Stimulated activated CD4-positive, alpha-beta T cell treated with anti-CD3 and anti-CD28 coated beads, TNF-alpha, amount 100 ng/mL, for 48 hours (primary cell): ENCODE measurements at places on chromosomes 6 and 20.

- no peak for DNase-seq
Observed at GRCh38 chr6:152273638-152274037, 363.5 kb downstream of the SYNE1 start.

- DNase-seq = no peak
Observed at GRCh38 chr6:90314514-90314913, 17.9 kb upstream of the BACH2 start.

GRCh38 chr6:52712136-52712535 lies 41.2 kb downstream of the TMEM14A start:
- no peak for DNase-seq

DNA sequence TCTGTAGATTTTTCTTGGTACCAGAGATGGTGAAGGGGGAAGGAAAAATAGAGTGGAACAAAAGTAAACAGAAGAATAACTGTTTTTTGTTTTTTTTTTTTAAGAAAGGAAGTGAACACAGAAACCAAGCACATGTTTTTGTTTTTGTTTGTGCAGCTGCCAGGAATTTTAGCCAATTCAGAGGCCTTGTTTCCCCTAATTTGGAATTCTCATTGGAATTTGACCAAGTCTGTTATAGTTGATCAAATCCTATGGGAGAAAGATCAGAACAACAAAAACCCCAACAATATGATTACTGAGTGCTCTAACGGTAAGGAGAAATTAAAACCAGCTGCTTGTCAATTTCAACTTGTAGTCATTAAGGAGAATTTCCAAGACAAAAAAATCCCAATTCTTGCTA lies 18.2 kb upstream of the IL22RA2 start:
- DNase-seq = no peak

GRCh38 chr20:62762801-62763368 lies 33.4 kb upstream of the MRGBP start:
- DNase-seq = no peak

- no peak for DNase-seq
Observed at GRCh38 chr20:42492290-42492689, 697.4 kb downstream of the PTPRT start.

GRCh38 chr6:89197141-89197540 lies 20.0 kb downstream of the GABRR1 start:
- no peak for DNase-seq

DNA sequence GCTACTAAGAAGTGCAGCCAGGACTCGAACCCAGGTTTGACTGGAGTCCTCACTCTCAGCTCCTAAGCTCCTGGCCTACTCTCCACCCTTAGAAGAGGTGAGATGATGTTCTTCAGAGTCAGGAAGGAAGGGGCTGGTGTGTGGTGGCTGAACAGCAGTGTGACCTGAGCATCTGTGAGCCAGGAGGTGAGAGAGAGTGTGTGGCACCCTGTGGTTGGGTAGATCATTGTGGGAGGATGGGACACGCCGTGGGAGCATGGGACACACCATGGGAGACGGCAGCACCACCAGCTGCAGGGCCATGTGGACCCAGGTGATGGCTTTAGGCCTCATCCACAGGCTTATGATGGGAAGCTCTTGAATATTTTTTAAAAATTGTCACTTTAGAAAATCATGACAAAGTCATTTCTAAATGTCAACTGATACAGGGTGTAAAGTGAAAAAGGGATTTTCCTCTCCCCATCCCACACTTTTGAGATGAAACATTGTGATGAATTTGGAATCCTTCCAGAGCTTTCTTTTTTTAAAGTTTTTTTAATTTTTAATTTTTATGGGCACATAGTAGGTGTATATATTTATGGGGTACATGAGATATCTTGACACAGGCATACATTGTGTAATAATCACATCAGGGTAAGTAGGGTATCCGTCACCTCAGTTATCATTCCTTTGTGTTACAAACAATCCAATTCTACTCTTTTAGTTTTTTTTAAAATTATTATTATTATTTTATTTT lies 31.6 kb downstream of the SRC start:
- no peak for DNase-seq

GRCh38 chr6:37174515-37175331 lies 4.8 kb downstream of the PIM1 start:
- no peak for DNase-seq

DNA sequence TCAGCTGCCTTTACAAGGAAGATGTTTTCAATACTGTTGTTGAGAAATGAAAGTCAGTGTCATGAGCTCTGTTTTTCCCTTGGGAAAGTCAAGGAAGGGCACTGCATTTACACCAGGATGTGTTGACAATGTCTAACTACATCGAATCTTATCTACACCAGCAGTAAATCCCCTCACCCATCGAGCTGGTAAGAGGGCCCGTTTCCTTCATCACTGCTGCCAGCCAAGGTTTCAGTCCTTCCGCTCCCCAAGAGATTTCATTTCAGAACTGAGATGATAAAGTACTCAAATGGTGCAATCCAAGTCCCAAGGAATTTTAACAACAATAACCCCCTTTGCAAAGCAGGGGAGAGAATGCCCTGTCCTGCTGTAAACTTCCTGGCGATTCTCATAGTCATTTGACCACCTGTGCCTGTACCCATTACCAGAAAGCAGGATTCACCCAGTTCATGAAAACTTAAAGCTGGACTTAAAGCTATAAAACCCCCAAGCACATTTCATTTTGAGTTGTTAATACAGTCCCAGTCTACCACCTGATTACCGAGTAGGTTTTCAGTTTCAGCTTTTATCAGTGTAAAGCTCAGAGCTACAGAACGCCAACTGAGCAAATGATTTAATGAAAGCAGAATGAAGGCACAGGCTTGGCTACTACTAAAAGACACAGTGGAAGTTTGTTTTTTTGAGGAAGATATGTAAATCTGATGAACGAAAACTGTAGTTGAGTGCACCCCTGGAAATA lies 122.5 kb upstream of the TAB2 start:
- no peak for DNase-seq

GRCh38 chr20:5674176-5674660 lies 76.0 kb upstream of the SHLD1 start:
- DNase-seq = peak; percentile 20

DNA sequence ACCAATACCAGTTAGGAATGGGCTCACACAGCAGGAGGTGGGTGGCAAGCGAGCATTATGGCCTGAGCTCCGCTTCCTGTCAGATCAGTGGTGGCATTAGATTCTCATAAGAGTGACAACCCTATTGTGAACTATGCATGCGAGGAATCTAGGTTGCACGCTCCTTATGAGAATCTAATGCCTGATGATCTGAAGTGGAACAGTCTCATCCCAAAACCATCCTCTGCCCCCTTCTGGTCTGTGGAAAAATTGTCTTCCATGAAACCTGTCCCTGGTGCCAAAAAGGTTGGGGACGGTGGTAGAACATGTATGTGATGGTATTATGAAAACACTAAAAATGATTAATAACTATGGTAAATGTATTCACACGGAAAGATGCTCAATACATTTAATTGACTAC lies 99.7 kb upstream of the HIVEP1 start:
- DNase-seq = no peak

- no peak for DNase-seq
Observed at GRCh38 chr20:4902788-4903187, 98.5 kb downstream of the SLC23A2 start.

DNA sequence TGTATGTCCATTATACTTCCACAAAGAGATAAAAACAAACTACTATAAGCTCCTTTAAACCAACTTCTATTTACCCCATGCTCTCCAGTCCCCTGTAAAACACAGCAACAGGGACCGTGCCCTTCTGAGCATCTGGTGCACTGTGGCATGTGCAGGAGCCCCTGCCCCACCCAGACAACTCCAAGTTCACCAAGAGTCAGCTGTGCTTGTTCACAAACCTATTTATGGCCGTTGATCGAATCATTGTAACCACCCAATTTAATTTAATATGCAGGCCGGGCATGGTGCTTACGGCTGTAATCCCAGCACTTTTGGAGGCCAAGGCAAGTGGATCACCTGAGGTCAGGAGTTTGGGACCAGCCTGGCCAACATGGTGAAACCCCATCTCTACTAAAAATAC lies 13.7 kb upstream of the BLCAP start:
- DNase-seq = no peak

GRCh38 chr20:40192529-40192928 lies 496.5 kb downstream of the MAFB start:
- no peak for DNase-seq

GRCh38 chr6:159701413-159701999 lies 8.5 kb upstream of the SOD2 start:
- no peak for DNase-seq

- no peak for DNase-seq
Observed at GRCh38 chr20:21387528-21387927, 9.8 kb downstream of the NKX2-4 start.

DNA sequence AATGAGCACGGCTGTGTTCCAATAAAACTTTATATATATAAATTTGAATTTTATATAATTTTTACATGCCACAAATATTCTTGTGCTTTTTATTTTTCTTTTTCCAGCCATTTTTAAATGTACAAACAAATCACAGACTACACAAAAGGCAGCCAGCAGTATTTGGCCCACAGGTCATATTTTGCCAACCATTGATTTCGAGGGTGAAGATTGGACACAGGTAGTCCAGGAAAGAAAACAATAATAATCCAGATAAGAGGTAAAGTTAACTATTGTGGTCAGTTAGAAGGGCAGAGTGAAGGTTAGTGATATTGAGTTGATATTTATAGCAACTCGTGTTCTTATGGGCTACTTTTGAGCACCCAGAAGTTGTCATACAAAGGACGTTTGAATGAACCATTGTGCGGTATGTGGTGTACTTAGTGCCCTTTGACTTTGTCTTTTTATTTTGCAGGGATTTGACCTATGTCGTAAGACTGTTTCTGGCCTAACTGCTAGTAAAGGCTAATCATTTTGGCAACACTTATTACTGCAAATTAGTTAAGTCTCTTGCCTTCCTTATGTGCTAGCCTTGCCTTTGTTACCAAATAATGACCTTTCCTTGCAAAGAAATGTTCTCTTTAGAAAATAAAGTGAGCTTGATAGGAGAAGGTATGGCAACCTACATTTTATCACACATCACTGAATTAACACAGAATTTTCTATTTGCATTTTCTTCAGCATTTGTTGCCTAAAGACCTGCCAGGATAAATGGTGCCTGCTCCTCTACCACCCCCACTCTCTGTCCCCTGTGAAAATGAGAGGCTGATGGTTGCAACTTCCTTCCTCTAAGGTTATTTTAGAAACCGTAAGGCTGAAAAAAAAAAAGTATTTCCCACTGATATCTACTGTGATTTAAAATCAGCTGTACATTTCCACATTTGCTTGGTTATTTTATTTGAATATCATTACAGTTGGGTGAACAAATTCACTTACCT lies 493.9 kb upstream of the SOX4 start:
- no peak for DNase-seq

GRCh38 chr20:50272724-50273446 lies 82.3 kb downstream of the CEBPB start:
- DNase-seq = no peak

DNA sequence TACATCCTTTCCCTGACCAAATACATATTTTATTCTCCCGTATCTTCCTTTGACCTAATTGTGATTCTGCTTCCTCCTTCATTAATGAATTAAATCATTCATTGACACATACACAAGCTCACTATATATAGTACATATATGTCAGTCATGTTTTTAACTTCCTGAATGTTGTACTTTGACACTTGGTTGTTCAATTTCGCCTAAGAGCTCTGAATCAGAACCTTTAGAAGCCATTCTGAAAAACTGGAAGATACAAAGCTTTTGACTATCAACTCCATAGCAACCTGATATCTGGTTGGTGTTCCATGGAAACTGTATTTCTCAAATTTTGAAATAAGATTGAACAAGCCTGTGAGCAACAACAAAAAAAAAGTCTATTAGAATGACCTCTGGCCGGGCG lies 27.3 kb upstream of the HFE start:
- no peak for DNase-seq

DNA sequence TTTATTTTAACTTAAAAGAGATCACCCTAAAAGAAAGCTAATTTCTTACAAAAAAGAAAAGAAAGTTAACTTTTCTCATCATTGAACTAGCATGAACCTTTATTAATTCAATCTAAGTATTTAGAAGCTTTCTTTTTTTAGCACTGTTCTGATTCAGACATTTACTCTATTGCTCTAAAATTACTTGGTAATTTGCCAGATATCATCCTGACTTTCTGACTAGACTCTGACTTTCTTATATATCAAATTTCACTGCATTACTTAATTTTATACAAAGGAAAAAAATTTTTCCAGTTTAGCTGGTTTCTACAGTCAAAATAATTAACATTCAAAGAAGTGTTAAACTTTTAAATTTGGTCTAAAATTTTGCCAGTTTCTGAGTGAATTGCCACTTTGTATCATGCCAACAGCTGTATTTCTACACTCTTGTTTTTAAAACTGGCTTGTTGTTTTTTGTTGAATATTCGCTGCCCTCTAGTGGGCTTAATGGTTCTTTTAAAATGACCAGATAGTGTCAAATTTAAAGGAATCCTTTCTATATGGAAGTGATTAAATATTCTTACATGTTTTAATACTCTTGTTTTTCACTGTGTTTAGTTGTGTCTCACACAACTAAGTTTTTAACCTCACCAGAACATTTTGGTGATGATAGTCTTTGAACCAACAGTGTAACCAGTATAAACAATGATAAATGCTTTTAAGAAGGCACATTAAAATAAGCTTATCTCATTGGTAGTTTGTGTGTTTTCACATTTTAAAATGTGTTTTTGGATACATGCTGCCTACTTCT lies 102.0 kb downstream of the POPDC3 start:
- no peak for DNase-seq

DNA sequence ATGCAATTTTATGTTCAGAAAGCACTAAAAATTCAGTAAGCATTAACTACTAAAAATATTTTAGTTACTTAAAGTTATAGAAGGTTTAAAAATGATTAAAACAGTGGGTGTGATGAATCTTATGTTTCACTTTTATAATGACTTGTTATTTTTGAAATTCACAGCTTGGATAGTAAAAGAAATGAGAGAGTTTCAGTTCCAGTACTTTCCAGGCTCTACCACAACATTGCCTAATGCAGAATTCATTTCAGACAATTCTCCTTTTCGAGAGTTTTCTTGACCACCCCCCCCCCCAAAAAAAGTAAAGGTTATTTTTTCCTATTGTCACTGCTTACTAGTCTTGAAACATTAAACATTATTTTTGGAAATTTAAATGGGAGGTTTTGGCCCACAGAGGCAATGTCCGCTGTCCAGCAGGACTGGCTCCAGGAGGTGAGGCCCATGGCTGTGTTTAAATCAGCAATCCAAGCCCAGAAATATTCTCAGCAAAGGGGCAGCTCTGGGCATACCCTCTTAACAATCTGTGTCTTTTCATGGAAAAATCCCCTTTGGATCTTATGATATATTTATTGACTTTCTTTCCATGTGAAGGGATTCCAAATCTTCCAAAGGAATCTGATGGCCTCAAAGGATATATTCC lies 519.9 kb downstream of the MAFB start:
- no peak for DNase-seq

DNA sequence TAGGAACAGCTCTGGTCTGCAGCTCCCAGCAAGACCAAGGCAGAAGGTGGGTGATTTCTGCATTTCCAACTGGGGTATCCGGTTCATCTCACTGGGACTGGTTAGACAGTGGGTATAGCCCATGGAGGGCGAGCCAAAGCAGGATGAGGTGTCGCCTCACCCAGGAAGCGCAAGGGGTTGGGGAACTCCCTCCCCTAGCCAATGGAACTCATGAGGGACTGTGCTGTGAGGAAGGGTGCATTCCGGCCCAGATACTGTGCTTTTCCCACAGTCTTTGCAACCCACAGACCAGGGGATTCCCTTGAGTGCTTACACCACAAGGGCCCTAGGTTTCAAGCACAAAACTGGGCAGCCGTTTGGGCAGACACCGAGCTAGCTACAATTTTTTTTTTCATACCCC lies 21.8 kb downstream of the HDDC2 start:
- DNase-seq = no peak
